ENCODE measurements at places on chromosomes 5 and 9.

DNA sequence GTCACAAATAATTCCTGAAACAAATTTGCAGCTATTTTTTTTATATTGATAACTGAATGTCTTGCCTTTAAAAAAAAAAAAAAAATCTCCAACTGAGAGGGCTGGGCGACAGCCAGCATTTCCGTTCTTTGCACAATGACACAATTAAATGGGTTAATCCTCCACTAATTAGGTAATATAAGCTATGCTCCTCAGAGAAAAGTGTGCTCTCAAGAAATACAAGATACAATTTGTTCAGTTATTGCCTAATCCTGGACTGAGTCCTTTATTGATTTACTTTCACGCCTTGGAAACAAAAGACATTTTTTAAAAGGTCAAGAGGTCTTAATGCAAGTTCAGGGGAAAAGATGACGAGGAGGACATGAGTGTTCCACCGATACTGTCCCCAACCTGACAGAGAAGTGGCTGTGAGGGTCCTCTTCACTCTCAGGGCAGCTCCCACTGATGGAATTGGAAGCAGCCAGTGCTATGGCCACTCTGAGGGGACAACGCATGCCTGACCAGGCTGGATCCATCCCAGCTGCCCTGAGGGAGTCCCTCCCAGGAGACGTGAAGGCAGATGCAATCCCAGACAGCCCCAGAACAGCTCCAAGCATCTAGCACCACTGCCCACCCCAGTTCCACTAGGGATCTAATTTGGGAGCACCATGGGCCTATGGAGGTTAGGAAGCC lies 220.7 kb downstream of the GNA14 start:
- no peak for DNase-seq

DNA sequence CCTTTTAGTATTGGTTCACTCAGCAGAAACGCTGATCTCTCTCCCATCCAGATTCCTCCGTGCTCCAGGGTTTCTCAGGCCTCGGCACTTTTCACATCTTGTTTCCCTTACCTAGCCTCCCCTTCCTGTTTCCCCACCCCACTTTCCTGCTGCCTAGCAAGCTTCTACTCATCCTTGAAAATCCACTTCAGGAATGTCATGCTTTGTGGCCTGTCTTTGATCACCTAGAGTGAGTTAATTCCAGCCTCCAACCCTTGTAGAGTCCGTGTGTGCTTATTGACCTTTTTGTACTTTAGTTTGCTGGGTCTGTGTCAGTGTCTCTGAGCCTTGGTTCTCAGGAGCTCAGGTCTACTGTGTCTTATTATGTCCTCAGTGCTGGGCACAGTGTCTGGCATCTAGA lies 116.6 kb downstream of the AOPEP start:
- DNase-seq = no peak

DNA sequence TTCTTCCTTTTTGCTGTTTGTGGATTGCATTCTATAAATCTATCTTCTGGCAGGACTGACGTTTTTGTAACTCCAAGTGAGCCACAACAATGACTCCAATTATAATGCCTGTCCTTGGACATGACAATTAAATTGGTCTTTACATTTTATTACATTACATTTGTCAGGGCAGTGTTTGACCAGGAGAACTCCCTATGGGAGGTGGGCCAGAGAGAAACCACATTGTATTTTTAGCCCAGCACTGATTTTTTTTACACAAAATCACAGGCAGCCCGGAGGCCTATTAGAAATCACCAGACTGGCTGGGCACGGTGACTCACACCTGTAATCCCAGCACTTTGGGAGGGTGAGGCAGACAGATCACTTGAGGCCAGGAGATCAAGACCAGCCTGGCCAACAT lies 99.1 kb upstream of the SMC5 start:
- DNase-seq = no peak

GRCh38 chr9:94014066-94014654 lies 59.0 kb upstream of the BARX1 start:
- no peak for DNase-seq

DNA sequence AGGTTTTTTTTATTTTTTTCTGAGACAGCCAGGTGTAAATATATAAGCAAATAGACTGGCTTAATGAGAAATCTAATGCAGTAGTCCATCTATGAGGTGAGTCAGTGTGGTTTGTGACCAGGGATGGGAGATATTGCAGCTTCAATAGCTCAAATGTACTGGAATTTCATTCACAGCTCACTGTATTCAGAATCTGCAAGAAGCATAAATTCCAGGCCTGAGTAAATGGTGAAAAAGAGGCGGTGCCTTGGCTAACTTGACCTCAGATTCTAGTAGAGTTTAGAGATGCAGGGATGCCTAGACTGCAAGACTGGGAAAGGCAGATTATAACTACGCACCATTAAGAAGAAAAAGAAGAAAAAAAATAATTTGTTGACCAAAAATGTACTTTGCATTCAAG lies 151.9 kb upstream of the SMC2 start:
- DNase-seq = no peak

DNA sequence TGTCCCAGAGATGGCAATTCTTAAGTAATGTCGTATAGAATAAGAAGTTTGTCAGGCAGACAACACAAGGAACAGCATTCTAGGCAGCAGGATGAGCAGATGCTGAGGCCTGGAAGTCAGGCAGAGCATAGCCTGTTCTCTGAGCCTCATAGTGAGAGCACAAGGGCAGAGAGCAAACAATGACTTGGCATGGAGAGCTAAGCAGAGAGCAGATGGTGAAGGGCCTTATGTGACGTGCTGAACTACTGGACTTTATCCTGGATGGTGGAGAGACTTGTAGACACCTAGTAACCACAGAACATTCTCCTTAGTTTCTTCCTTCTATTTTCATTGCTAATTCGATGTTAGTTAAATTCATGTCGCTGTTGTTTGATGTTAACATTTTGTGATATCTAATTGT lies 60.1 kb downstream of the KCTD16 start:
- no peak for DNase-seq

GRCh38 chr5:98940581-98940980 lies 11.8 kb upstream of the CHD1 start:
- DNase-seq = no peak

DNA sequence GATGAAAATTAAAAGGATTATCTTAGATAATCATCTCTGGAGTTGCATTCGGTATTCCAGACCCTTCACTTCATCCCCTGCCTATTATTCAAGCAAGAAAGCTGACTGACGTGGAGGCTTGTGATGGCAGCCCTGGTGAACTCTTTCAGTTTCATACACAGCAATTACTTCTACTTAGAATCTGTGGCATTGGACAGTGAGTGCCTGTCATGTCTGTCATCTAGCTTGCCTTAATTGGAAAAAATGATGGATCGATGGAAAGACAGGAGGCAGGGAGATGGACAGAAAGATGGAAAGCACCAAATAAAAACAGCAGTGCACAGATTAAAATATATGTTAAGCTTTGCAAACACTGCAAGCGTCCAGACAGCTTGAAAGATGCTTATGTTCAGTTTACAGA lies 1371.0 kb upstream of the CDH6 start:
- no peak for DNase-seq

- DNase-seq = no peak
Observed at GRCh38 chr9:24901319-24901718, 355.6 kb upstream of the IZUMO3 start.

DNA sequence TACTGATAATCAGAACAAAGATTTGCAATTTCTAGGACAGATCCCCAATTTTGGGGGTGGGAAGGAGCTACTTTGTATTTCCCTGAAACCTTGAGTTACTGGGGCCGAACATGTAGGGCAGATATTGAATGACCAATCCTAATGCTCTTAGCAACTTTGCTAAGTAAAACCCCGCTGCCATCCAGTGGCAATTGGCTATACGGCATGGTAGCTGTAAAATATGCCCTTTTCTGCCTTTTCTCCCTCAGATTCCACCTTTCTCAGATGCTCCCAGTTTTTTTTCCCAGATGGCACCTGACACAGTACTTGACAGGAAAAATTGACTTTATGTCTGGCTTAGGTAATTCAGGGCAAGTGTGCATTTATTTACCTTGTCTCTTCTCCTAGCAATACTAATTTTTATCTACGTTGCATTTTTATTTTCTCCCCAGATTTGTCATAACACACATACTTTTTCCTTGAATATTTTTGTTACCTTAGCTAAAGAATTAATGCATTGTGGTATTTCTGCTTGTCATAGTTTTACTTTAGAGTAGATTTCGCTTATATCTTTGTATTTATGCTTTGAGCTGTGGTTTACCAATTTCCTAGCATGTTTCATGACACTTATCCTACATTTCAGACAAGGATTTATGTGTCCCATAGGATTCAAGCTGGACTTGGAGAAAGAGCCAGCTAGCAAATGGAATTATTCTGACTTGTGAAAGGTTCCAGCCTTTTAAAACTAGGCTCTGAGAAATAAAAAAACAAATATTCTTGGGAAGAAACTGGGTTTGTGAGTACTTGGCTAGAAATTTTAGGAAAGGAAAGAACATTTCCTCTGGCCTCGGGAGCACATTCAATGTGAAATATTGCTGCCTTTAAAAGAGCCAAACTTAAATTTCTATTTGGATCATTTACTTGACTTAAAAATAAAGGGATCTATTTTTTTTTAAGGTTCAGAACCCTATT lies 37.4 kb downstream of the PIK3R1 start:
- DNase-seq = no peak

- DNase-seq = no peak
Observed at GRCh38 chr5:36269478-36269877, 27.8 kb upstream of the NADK2 start.

DNA sequence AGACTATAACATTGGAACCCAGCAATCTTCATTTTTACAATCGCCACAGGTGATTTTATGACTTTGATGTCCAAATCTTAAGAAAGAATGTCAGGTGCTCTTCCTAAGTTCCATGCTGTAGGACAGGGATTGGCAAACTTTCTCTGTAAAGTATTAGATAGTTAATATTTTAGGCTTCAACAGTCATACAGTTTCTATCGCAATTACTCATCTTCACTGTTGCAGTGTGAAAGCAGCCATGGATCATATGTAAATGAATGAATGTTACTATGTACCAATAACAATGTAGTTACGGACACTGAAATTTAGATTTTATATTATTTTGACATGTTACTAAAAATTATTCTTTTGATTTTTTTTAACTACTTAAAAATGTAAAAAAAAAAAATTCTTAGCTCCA lies 169.7 kb downstream of the DTWD2 start:
- no peak for DNase-seq

DNA sequence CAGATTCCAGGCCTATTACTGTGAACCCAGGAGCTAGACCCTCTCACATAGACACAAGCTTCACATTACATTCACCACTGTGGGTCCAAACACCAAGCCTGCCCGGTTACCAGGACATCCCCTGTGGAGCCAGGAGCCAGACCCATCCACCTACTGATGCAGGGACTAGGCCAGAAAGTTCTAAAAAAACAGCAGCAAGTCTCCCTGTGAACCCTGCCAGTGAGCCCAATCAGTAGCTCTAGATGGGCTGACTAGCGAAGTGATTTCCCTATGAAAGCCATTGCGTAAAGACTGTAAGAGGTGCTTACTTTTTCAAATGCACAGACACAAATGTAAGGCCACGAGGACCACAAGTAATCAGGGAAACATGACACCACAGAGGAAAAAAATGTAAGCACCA lies 352.3 kb downstream of the TMEM161B start:
- DNase-seq = no peak

DNA sequence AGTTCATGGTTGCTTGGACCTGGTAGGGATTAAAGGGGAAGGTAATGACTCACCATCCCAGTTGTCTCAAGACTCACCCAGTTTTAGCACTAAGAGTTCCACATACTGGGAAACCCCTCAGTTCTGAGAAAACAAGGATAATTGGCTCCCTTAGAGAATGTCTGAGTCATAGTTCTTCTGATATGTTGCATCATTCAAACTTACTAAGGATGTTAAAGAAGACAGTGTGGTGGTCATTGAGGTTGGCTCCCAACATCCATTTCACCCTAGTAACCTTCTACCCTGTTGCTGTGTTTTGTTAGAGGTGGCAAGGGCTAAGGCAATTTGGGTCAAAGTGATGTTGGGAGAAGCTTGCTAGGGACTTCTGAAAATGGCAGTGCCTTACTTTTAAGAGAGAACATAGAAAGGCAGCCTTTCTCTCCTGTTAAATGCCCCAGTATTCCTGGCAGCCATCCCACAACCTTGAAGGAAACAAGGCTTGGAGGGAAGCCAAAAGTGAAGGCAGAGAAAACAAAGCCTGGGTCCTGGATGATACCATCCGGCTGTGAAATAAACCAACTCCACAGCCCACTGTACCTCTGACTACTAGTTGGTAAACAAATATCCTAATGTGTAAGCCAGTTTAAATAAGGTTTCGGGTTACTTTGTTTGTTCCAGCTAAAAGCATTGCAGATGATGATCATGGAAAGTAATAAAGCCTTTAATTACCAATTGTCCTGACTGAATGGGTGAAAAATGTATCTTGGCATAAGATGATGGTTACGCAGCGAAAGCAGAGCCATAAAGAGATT lies 80.4 kb upstream of the ADAMTSL1 start:
- no peak for DNase-seq
